ENCODE measurements at places on chromosomes 11 and 22.

GRCh38 chr11:93942176-93942575 is 79.0 kb upstream of the HEPHL1 start:
- no peak for DNase-seq

DNA sequence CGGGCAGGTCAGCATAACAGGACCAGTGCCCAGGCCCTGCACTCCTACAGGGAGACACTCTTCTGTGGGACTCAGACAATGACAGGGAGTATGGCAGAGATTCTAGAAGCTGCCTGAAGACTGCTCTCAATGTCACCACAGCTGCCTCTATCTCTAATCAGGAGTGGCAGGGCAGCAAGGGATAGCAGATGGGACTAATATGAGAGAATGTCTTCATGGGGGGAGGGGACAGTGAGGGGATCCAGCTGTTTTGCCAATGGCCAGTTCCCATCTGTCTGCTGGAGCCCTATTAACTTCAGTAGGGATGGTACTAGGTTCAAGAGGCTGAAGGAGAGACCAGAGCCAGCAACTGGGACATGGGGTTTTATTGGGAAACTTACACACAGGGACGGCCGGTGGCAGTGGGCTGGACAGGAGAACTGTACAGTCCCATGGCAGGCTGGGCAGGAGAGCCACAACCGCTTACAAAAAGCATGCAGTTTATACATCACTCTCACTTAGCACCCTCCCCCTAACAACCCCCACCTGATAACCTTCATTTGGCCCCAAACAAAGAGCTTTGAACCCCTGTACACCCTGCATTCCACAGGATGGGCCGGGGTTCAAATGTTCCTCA is 2.5 kb upstream of the CD82 start:
- no peak for DNase-seq

- no peak for DNase-seq
Observed at GRCh38 chr22:26893173-26894110, 236.1 kb downstream of the MIAT start.

- no peak for DNase-seq
Observed at GRCh38 chr11:59272771-59273372, 60.1 kb upstream of the MPEG1 start.

DNA sequence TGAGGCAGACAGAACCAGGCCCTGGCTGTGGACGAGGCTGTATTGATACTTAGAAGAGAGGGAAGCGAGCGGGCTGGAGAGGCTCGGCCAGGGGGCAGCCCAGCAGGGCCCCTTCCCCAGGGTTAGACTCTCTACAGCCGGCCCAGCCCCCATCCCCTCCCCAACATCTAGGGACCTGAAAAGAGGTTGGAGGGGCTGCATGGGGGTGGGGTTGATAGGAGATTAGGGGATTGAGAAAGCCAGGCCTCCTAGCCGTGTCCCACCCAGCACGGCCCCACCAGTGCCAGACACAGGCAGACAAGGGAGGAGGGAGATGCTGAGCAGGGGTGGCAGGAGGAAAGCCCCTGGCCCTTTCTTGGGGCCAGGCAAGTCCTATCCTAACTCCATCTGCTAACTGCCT is 5.7 kb downstream of the LSP1 start:
- no peak for DNase-seq

DNA sequence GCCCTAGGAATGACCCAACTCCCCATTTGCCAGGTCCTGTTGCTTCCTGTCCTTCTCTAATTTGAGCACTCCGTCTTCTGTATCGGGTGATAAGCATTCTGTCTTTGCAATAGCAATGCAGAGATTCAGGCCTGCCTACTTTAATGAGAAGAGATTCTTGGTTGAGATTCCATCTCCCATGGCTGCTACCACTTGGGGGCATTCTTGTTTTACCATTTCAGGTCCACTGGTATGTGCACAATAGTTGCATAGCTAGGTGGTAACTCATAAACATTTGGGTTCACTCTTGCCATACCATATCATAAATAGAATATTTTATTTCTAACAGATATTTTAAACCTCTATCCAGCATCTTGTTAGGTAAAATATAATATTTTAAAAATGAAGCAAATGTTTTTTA is 34.4 kb upstream of the CALCB start:
- DNase-seq: no peak

- no peak for DNase-seq
Observed at GRCh38 chr11:102410382-102410784, 42.2 kb downstream of the TMEM123 start.

DNA sequence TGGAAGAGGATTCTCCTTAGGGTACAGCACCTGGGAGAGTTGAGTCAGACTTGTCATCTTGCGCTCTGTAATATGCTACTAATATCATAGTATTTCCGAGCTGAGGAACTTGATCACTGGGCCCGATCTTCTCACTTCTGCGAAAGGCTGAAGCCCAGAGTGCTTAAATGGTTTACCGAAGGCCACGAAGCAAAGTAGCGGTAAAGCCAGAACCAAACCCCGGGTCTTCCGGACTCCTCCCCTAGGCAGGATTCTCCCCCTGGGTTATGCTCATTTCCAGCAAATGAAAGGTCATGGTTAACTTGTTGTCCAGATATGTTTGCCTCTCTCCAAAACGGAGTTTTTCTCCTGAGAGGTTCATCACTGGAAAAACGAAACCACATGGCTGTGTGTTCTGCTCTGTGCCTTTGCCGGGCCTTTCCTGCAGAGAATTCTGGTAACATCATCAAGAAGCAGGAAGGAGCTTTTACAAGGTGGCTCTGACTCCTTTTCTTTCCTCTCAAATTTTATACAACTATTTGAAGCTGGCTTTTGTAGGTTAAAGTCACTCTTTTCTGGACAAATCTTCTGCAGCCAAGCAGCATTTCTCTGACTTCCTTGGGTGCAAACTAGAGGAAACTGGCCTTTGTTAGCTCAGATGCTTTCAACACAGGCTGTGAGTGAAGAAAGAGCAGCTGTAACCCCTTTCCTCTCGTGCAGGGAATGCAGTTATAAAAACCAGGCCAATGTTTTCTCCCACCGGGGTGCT is 35.5 kb downstream of the UBASH3B start:
- no peak for DNase-seq

- no peak for DNase-seq
Observed at GRCh38 chr11:94938095-94939055, 35.0 kb downstream of the CWC15 start.

DNA sequence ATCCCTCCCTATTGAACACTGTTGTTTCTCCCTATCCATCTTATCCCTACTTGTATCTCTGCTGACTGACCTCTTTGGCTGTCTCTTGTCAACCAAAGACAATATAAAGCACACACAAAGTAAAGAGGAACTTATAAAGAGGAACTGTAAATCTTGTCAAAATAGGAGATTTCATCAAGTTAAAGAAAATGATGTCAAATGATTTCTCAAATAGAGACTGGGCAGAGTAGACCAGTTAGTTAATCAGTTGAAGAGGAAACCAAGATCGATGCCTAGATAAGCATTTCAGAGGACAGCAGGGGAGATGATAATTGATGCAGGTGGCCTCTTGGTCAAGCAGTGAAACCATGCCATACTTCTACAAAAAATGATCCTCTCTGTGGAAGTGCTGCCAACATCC is 22.7 kb downstream of the KCNQ1OT1 start:
- no peak for DNase-seq

GRCh38 chr11:65849366-65849765 is 8.6 kb downstream of the CFL1 start:
- DNase-seq: no peak

DNA sequence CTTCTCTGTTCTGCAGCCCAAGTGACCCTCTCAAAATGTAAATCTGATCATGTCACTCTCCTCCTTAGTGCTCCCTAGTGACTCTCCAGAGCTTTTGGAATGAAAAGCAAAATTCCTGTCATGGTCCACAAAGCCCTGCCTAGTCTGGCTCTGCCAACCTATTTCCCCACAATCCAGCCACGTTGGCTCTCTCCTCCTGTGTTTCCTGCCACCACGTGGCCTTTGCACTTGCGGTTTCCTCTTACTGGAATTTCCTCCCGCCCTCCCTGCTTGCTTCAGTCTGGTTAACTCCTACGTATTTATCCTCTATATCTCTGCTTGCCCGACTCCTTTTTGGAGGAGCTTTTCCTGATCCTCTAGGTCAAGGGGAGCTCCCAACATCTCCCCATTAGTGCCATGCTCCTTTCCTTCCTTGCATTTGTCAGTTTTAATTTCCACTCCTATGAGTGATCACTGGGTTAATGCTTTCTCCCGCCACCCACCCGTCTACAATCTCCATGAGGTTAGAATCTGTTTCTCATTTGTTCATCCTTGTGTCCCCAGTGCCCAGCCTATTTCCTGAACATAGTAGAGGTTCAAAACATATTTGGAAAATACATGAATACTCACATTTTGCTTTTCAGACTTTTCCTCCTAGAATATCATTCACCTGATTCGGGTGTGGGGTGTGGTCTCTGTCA is 11.5 kb downstream of the NNMT start:
- DNase-seq: no peak

DNA sequence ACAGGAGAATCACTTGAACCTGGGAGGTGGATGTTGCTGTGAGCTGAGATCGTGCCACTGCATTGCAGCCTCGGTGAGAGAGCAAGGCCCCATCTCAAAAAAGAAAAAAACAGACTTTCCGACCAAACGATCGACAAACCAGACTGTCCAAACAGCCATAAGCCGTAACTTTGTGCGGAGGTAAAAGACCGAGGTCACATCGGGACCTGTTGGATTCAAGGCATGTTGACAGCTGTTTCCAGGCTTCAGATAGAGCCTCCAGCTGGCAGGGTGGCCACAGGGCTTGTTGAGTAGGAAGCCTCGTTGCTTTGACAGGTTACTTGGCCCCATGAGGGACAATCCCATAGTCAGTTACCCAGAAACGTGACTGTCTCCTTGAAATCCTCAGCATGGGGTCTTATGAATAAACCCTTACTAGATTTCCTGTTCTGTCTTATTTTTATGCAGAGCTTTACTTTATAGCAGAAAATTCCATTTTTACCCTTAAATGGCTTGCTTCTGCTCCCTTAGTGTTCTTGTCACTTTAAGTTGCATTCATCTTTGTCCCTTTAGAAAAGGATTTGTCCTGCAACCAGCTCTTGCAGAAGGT is 22.3 kb downstream of the PPARA start:
- no peak for DNase-seq

GRCh38 chr22:37049224-37049623 is 2.3 kb upstream of the KCTD17 start:
- DNase-seq: no peak

- no peak for DNase-seq
Observed at GRCh38 chr11:45355706-45356041, 69.5 kb upstream of the SYT13 start.

DNA sequence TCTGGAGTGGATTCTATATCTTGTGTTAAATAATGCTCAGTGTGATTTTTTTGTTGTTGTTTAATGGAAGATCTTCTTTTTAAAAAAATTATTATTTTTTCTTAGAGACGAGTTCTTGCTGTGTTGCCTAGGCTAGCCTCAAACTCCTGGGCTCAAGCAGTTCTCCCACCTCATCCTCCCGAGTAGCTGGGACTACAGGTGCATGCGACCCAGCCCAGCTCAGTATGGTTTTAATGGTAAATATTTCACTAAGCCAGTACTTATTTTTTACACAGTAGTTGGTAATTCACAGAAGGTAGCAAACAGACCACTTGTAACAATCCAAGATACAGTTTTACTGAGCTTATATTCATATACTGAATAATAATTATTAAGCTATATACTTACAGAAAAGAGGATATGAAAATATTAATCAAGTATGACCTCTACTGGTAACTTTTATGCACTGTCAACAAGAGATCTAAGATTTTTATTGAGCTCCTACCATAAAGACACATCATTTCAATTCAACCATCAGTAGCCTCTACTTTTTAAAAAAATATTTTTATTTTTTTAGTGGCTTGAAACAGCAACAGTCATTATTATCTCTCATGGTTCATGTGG is 6.1 kb upstream of the CD59 start:
- DNase-seq: no peak

DNA sequence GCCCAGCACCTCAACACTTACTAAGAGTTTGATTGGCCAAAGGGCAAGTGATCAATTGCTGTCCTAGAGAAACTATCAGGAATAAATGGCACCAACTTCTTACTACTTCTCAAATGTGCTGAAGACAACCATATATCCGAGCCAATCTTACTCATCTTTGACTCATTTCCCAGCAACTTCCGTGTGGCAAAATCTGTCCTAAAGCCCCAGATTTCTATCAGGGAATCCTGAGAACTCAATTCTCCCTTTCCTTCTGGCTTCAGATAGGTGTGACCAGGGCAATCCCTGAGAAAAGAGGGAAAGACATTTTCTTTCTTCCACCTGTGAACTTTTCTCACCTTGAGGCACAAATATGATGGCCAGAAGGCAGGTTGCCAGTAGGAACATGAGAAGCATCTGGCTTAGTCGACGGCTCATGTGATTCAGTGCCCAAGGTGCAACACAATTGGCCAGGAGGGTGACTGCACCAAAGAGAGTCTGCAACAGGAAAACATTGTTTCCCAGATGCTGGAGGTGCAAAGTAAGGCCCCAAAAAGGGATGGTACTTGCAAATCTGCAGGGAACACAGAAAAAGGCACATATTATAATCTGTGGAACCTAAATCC is 21.8 kb upstream of the SLC22A24 start:
- no peak for DNase-seq

GRCh38 chr11:75270896-75271418 is 30.4 kb downstream of the TPBGL start:
- no peak for DNase-seq

DNA sequence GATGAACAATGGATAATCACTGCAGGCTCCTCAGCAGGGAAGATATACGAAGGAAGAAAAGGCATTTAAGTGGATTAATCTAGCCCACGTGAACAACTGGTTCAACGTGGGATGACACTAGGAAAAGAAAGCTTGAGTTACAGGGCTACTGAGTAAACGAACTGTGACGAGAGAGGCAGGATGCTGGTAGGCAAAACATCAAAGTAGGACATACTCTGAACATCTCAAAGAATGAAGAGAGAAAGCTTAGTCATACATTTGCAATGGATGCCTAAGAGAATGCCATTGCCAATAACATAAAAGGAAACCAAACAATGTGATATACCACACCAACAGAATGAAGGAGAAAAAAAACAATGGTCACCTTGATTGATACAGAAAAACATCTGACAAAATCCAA is 12.9 kb downstream of the USP28 start:
- no peak for DNase-seq

DNA sequence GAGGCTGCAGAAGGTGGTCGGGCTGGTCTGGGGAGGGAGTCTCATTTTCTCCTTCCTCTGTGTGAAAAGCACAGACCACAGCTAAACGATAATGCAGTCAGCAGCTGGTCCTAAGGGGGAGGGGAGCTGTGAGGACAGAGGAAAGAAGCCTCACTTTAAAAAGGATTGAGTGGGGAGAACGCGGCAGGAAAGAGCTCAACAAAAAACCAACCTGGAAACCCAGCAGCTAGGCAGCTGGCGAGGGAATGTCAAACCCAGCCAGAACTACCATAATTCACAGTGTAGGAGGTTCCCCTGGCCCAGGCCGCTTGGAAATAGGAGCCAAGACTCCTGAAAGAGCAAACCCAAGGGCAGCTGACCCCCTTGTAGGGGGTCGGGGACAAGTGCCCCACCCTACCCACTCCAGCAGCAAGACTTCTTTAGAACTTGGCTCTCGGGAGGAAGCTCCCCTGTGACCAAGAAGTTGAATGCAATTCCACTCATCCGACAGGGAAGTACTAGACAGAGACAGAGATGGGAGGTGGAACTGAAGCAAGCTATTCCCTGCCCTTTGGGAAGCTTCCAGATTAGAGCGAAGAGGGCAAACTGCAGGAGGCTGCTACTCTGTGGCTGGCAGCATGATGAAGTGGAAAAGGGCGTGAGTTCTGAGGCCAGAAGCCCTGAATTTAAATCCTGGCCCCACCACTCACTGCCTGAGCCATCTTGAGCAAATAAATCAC is 16.5 kb upstream of the DGKZ start:
- no peak for DNase-seq

- no peak for DNase-seq
Observed at GRCh38 chr11:128841461-128842072, 25.5 kb downstream of the KCNJ1 start.
